ENCODE measurements at places on chromosomes 11 and 22. TPM values are rescaled to one million over a fixed set of nuclear protein-coding genes. Genes with fewer than 3 reads are reported as not detected.

GRCh38 chr22:48097723-48098122, 1335.3 kb downstream of the TBC1D22A start:
- no peak for DNase-seq

DNA sequence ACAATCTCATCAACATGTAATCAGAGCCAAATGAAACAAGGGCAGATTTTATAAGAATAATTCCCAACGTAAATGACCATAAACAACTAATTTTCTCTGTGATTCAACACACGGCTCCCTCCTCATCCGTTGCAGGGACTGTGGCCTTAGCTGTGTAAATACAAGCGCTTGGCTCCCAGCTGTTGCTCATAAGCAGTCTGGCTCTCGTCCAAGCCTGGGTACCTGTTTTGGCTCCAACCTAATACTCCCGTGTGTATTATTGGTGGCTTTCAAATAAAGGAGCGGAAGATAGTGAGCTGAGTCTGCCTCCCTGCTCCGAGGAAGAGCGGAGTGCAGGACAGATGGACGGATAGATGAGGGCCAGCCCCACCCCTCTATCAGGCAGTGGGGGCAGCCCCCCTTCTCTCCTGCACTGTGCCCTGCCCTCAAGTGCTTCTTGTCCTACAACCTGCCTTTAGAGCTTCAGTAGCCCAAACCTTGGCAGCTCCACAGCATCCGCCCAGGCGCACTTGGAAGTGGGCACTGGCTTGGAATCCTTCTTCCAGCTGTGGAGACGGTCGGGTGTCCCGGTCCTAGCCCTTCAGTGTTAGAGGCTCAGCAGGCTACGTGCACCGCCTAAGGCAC, 670.9 kb downstream of the BRD1 start:
- DNase-seq = no peak

DNA sequence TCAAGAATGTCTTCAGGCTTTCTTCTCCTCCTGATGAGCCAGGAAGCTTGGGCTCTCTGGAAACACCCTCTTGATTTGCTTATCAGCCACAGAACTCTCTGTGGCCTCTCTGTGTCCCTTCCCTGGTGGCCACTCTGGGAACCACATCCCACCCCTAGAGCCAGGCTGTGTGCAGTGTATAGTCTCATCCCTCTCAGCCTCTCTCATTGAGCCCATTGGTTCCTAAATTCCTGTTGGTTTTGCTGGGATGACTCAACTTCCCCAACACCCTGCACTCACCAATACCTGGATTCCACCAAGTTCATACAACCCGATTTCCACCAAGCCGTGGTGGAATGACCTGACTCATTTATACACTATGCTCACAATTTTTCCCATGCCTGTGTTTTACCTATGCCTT, 5.2 kb downstream of the IRAG1 start:
- no peak for DNase-seq

DNA sequence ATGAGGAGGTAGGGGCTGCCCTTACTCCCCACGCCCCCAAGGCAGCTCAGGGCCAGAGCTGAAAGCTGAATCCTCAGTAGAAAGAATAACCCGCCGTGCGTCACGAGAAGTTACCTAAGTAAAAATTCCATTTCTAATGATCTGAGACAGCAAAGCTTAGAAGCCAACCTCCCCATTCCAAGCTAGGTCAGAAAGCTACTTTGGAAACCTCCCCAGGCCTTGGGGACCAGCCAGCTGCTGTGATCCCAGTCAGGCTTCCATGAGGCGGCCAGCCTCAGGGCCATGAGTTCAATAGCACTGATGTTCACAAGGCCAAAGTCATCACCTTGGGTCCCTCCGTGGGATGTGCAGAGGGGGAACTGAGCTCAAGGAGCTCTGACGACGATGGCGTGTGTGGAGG, 6.9 kb downstream of the SHISAL1 start:
- DNase-seq = peak; percentile 68

DNA sequence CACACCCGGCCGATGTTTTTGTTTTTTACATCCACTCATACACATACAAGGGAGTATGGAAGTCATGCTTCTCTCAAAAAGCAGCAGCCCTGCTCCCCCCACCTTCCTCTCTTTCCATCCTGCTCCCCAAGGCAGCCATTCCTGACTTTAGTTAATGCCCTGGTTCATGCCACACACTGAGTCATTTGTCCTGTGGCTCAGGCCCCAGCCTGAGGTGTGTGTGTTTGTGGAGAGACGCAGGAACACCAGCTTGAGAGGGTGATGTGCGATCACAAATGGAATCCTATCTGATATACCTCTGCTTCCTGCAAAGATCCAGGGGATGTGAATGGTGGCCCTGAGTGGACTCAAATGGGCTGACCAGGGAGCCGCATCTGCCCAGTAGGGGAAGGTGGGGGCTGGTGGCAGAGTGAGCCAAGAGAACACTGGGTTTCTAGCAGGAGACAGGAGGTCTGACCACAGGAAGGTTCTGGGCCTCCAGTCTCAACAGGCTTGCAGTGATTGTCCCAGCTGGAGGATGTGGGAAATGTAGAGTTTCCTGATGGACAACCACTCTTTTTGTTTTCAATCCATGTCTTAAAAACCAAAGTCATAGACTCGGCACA, 86.7 kb downstream of the OSBP2 start:
- no peak for DNase-seq

GRCh38 chr22:50268655-50269113, 1.5 kb downstream of the MAPK11 start:
- no peak for DNase-seq

- DNase-seq = peak; percentile 83
These were observed at the start of gene NTM for GRCh38 chr11:131370090-131370751. Gene NTM, plus strand, starts transcription at chr11:131370615.

DNA sequence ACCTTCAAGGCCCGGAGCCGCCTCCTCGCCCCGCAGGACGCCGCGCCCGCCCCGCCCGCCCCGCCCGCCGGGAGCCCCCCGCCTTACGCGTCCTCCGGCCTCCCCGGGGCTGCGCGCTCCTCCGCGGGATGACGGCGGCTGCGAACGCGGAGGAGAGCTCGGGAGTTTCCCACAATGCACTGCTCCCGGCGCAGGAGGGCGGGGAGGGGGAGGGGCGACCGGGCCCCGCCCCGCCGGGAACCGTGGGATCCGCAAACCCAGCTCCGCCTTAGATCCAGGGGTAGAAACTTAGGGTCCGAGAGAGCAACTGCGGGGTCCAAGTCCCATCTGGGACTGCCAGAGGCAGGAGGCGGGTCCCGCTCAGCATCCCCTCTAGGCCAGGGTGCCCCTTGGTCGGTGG, at the start of gene CEND1:
Gene CEND1, minus strand, starts transcription at position 148 of the 400 bp plus-strand sequence. CDS start 1,514 bp downstream, outside the sequence.
- DNase-seq = no peak

DNA sequence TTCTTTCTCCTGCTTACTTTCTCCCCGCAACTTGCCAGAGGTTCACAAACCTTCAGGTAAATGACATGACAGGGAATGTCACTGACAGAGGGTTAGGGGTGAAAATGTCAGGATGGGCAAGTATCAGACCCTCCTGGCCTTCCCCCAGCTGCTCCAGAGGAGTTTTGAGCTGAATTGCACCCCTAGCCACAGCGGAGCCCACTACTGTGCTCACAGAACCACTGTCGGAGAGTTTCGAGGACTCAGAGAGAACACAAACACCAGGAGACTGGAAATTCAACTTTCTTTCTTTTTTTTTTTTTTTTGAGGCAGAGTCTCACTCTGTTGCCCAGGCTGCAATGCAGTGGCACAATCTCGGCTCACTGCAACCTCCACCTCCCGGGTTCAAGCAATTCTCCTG, 21.5 kb upstream of the P2RY2 start:
- no peak for DNase-seq

GRCh38 chr11:12981676-12982522, 27.2 kb upstream of the RASSF10 start:
- no peak for DNase-seq

GRCh38 chr11:55966391-55966790, 3.4 kb downstream of the OR10AG1 start:
- no peak for DNase-seq

DNA sequence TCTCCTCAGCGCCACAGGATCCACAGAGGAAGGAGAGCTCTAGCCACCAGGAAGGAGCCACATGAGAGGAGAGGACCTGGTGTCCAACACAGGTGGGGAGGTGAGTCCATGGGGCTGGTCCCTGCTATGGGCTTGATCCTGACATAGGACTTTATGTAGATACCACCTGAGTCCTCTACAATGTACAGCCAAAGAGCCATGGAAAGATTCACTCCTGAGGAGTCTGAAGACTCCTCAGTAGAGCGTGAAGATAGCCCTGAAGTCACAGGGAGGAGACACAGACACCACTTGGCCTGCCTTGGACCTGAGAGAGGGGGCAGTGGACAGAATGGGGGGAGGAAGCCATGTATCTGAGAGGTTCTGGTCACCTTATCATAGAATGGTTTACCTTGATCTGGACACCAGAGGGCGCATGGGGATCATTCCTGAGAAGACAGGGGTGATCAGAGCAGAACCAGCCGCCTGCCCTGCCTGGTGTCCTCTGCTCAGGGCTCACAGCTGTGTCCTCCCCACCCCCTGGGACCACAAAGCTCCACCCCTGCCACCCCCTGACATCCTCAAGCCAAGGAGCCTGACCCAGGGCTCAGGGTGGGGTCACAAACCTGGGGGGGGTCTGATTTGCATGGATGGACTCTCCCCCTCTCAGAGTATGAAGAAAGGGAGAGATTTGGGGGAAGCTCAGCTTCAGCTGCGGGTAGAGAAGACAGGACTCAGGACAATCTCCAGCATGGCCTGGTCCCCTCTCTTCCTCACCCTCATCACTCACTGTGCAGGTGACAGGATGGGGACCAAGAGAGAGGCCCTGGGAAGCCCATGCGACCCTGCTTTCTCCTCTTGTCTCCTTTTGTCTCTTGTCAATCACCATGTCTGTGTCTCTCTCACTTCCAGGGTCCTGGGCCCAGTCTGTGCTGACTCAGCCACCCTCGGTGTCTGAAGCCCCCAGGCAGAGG, 77.0 kb downstream of the ZNF280B start:
- DNase-seq = peak; percentile 63

GRCh38 chr11:69444381-69445130, 36.9 kb upstream of the LINC01488 start:
- peak; percentile 90 for DNase-seq

DNA sequence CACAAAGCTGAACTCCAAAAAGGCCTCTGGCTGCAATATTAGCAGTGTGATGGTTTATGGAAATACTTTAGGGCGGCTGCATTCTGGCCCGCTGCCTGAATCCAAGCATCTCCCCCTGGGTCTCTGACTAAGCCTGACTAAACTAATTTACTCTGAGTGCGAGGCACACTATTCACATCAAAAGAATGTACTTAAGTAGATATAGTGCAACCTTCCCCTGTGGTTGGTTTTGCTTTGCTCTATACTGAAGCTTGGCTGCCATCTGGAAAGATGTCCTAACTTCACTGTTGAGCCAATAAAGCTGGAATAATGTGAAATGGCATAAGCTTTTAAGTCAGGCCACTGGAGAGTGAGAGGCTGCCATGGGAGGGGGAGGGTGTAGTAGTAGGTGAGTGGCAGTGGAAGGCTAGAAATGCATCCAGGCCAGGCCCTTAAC, 321.6 kb downstream of the AASDHPPT start:
- peak; percentile 94 for DNase-seq

- DNase-seq = no peak
These were observed 594.2 kb downstream of the METTL15 start for GRCh38 chr11:28702450-28702790.

- no peak for DNase-seq
These were observed 11.6 kb upstream of the MTFP1 start for GRCh38 chr22:30413745-30414524.

POU2AF2 gene
- not detected for total RNA-seq

C11orf42 gene
- not detected for total RNA-seq

SYT12 gene
- total RNA-seq = not detected

HTATIP2 gene
- 1.2 TPM for total RNA-seq

TMPRSS4 gene
- total RNA-seq = not detected

OVOL1 gene
- not detected for total RNA-seq

APOL5 gene
- 1.1 TPM for total RNA-seq

CEND1 gene
- total RNA-seq = 0.04 TPM

ZP1 gene
- not detected for total RNA-seq

RPS3 gene
- 3,986 TPM for total RNA-seq

KDM4D gene
- total RNA-seq = 1.4 TPM

TBRG1 gene
- 15.8 TPM for total RNA-seq

GATD1 gene
- 18.1 TPM for total RNA-seq

Data from muscle of leg (tissue), 16 donors.